ENCODE measurements at places on chromosomes 6 and 20. TPM values are rescaled to one million over a fixed set of nuclear protein-coding genes. Genes with fewer than 3 reads are reported as not detected.

DNA sequence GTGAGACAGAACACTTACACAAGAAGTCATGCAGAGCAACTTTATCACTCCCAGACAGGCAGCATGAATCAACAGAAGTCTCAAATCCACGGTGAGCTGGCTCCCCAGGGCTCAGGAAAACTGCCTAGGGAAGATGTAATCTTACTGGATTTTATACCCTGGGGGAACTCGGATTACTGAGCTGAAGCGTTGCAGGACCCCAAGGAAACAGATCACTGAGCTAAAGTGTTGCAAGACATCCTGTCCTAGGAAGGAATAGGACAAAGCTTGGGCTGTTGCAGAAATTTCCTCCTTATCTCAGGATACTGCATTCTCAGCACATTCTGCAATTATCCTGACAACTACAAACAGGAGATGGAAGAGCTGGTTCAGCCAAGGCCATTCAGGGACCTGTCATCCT is 224.8 kb downstream of the TFAP2A start:
- no peak for DNase-seq

ULBP1 gene
- 0.55 TPM for total RNA-seq

DNA sequence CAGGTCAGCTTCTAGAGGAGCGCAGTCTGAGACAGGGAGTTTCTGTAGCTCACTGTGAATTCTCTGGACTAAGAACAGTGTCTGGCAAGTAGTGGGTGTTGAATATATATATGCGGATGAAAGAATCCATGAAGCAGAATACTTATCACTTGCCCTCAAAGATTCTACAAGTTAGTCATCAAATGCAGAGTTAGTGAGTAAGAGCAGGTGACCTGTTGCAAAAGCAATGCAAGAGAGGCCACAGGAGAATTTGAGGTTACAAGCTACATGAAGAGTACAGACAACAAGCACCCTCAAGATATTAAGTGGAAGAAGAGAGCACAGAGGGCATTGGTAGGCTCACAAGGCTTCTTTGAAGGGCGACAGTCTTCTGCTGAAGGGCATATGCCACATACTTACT is 103.4 kb upstream of the BTBD3 start:
- no peak for DNase-seq

DNA sequence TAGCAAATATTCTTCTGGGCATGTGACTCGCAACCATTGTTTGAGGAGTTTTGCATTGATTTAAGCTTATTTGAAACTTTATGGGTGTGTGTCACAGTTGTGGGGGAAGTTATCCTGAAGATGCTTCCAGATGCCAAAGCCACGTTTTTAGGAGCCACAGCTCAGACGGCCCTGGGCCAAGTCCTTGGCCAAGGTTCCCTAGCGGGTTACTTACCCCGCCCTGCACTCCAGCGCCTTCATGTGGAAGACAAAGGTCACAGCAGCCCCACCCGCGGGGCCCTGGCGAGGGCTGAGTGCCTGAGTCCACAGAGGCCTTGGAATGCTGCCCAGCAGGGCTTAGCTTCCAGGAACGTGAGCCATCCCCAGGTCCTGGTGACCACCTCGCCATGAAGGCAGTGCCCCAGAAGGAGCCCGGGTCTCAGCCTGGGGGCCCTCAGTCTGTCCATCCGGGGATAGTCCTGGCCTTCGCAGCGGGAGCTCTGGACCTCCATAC is 308.3 kb downstream of the CDH4 start:
- DNase-seq, result peak; percentile 91

BPIFB4 gene
- not detected for total RNA-seq

GRCh38 chr6:161366301-161366923 is 92.6 kb upstream of the AGPAT4 start:
- no peak for DNase-seq

Data from endodermal cell (in vitro differentiated cells).